ENCODE measurements at places on chromosomes 12 and 14.

GRCh38 chr14:88473791-88474190, 81.0 kb downstream of the PTPN21 start:
- DNase-seq = no peak

DNA sequence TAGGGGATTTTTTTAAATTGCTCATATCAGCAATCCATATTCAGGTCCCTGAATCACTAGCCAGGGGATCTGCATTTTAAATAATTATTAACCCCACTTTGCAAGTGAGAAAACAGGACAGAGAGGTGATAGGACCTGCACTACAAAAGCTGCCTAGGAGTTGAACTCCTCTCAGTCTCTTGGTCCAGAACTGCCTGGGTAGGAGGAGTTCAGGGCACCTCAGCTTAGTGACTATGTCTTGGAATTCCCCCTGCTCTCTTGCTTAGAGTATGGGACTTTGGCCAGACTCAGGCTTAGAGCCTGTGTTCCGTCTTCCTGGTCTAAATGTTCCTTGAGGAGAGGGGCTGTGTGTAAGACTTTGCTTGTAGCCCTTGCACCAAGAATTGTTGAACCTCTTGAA, 68.2 kb upstream of the WSCD2 start:
- DNase-seq = no peak

GRCh38 chr14:76196980-76197695, 45.4 kb downstream of the GPATCH2L start:
- DNase-seq = no peak

DNA sequence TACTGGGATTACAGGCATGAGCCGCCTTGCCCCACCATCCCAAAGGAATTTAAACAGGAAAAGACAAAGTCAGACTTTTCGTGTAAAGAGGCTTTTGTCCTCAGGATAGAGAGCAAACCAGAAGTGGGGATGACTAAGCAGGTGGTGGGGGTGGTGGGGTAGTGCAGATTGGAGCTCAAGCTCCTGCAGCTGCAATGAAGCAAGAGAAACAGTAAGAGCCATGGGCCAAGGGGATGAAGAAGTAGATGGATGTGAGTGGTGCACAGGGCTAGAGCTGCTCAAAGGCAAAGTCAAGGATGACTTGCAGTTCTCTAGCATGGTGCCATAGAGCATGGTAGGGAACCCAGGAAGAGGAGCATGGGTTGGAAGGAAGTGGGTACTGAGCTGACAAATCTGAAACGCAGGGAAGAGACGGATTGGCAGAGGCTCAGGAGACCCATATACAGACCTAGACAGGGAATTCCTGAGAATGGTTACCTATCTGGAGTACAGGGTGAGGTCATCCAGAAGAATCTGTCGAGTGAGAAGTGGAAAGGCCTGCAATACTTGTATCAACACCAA, 11.4 kb upstream of the RNF34 start:
- no peak for DNase-seq

DNA sequence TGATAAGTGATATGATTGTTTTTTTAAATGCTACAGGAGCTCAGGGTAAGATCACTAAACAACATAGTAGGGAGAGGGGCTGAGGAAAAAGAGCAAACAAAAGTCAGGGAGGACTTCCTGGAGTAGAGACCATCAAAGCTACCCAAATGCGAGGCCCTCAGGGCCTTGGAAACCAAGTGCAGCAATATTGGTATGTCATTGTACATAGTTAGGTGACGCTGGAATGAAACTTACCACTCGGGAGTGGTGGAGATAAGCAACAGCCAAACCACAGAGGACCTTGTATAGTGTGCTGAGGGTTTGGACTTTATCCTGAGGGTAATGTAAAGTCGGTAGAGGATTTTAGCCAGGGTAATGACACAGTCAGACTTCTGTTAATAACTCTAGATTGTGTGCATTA, 13.8 kb downstream of the KITLG start:
- no peak for DNase-seq

- DNase-seq = no peak
Observed at GRCh38 chr12:13591059-13591458, 390.3 kb downstream of the GRIN2B start.

GRCh38 chr12:118358612-118359540, 13.8 kb downstream of the TAOK3 start:
- DNase-seq = no peak

DNA sequence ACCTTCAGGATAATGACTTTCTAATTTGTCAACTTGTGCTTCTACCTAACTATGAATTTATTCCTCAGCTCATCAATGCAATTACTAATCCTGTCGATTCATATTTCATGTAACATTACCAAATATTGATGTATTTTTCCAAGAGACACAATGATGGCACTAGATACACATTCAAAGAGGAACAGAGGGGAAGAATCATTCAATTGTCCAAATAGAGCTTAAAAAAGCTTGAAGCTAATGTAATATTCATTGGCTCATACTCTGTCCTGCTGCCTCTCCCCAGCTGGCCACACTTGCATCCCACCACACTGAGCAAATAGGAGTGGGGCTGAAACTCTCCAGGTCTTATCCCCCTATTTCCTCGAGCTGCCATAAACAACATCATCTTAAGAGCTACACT, 9.3 kb downstream of the TESPA1 start:
- DNase-seq = no peak

DNA sequence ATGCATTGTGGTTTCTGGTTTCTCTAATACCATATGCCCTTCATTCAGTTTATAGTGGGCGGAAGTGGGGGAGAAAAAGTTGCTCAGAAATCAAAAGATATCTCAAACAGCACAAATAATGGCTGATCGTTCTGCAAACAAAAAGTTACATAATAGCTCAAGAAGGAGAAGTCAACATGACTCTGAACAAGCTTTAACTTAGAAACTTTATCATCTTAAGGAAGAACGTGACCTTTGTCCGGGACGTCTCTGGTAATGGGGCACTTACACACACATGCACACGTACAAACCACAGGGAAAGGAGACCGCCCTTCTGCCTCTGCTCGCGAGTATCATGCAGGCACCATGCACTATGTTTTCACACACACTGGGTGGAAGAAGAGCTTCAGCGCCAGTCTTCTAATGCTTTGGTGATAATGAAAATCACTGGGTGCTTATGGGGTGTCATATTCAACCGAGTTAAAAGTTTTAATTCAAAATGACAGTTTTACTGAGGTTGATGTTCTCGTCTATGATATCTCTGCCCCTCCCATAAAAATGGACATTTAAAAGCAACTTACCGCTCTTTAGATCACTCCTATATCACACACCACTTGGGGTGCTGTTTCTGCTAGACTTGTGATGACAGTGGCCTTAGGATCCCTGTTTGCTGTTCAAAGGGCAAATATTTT, 4.7 kb downstream of the FOS start:
- DNase-seq = no peak

GRCh38 chr12:92216092-92216491, 70.4 kb upstream of the BTG1 start:
- no peak for DNase-seq

GRCh38 chr14:39428118-39428517, 4.1 kb downstream of the FBXO33 start:
- no peak for DNase-seq

GRCh38 chr14:77077040-77077439, 21.0 kb upstream of the CIPC start:
- no peak for DNase-seq

DNA sequence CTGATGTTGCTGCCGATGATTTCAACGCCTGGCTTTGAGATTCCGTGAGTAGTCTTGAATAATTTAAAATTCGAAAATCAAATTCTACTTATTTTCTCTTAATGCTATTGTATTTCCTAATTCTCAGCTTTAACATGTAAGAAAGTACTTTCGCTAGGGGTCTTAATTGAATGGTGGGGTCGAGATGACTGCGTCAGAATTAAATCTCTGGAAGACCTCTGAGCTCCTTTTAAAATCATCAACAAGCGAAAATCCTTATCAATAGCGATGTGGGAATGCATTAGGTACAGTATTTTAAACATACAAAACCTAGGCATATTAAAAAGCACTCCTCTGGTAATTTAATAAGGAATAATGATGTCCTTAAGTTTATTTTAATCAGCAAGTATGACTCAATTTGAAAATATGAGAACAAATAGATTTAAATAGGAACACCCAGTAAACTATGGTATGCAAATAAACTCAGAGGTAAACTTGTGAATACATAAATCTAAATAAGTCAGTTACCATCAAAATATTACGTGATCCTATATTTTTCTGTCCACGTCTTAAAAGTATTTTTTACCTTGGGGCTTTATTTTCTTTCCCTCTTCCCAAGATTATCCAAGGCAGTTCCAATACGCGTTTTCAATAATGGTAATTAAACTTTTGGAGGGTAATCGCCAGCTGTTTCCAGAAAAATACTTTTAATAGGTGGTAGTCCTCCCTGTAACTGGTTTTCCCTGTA, 1.4 kb downstream of the FOXA1 start:
- no peak for DNase-seq

DNA sequence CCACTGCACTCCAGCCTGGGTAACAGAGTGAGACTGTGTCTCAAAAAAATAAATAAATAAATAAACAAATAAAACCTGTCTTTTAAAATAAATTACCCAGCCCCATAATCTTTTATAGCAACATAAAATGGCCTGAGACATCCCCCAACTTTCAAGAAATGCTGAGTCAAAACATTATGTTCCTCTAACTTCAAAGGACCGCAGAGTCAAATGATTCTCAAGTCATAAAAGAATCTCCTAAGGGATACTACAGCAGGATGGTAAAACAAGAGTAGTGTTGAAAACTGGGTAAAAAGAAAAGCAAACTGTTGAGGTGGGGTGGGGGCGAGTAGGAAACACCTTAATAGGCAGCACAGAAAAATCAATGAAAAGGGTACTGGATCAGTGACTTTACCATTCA, 9.5 kb downstream of the BLTP3B start:
- DNase-seq = no peak

- DNase-seq = no peak
Observed at GRCh38 chr12:82862876-82863649, 176.4 kb downstream of the TMTC2 start.

DNA sequence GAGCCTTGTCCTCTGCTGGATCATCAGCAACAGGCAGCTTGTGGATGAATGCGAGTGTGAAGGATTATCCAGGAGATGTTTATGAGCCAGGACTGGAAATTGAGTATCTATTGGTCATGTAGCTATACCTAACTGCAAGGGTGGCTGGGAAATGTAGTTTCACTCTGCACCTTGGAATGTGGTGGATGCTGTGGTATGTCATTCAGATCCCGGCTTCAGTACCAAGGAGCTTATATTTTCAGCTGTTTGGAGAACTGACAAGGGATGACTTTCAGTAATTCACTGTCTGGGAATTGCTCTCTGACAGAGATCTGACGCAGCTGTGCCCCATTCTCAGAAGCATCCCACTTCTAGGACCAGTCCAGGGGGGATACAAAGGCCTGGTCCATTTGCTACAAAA, 792.3 kb upstream of the NOVA1 start:
- DNase-seq = no peak

DNA sequence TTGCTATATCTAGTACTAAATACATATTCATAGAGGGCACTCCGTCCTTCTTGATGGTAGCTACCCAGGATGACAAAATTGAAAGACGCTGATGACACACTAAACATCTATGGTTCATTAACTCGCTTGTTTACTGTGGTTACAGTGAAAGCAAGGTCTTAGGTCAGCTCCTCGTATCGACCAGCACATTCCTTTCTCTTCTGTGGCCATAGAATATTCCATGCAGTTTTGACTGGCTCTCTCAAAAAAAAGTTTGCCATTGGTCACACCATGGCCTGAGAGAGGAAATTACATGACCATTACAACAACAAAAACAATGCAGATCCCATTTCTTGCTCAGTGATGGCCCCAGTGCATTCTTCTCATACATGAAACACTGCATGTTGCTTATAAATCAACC, 411.4 kb upstream of the SOX5 start:
- no peak for DNase-seq

- DNase-seq = no peak
Observed at GRCh38 chr12:12562016-12562483, 613 bp downstream of the DUSP16 start.

DNA sequence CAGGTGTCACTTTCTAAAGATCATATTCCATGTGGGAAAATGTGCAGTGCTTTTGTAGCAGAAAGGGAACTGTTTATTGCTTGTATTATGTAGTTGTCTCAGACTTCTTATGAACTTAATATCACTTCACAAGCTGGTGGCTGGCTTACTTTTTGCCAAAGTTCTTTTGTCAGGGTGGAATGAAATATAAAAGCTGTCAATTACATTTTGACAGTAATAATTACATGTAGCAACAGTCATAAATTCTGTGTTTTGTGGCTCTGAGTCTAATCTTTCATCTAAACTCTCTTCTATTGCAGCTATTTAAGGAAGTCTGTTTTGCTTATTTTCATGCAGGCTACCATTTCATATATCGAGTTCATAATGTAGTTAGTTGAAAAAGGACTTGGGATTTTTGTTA, 106.6 kb downstream of the OTOGL start:
- no peak for DNase-seq

DNA sequence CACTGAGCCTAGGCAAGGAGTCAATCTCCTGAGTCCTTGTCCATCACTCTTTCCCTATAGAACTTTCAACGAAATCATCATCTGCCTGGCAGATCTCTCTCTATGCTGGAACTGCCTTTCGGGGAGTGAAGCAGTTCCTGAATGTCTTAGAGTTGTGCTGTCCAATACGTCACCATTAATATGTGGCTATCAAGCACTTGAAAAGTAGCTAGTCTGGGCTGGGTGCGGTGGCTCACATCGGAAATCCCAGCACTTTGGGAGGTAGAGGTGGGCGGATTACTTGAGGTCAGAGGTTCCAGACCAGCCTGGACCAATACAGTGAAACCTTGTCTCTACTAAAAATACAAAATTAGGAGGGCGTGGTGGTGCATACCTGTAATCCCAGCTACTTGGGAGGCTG, 35.1 kb downstream of the NRDE2 start:
- DNase-seq = no peak

GRCh38 chr14:100739306-100739705, 12.6 kb downstream of the DLK1 start:
- no peak for DNase-seq

GRCh38 chr14:87522575-87522974, 470.4 kb downstream of the GALC start:
- DNase-seq = no peak

- no peak for DNase-seq
Observed at GRCh38 chr12:60230056-60230455, 634.2 kb downstream of the SLC16A7 start.

DNA sequence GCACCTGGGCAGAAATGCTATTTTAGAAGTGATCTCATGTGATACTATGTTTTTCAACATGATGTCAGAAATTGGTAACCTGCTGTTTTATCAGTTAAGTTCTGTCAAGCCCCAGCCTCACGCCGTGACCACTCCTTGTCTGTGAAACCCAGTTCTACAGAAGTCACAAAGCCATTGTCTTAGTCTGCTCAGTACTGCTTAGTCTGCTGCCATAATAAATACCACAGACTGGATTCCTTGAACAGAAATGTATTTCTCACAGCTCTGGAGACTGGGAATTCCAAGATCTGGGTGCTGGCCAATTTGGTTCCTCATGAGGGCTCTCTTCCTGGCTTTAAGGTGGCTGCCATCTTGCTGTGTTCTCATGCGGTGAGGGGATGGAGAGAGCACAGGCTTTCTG, 176.9 kb downstream of the PRKCH start:
- DNase-seq = no peak

Measured in testis (tissue), 5 donors.